Substantia nigra (tissue), 51 donors: ENCODE measurements at places on chromosomes 7 and 10.
A peak's percentile ranks its signal among the peaks of the same experiment; 100 is the strongest.

DNA sequence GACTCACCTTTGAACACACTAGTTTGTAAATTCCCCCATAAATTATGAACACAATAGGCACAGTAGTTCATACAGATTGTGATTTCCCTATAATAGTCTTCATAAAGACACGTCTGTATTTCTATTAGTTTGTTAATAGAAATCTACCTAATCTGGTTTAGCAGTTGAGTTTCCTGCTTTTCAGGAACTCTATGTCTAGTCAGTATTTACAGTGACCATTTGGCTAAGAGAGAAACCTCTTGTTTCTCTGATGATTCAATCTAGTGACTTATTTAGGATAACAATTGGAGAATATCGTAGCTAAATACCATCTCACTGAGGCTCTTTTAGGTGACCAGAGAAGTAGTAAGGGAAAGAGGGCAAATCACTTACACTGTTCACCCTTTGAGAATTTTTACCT, 5.9 kb upstream of the HERPUD2 start:
- no peak for DNase-seq

DNA sequence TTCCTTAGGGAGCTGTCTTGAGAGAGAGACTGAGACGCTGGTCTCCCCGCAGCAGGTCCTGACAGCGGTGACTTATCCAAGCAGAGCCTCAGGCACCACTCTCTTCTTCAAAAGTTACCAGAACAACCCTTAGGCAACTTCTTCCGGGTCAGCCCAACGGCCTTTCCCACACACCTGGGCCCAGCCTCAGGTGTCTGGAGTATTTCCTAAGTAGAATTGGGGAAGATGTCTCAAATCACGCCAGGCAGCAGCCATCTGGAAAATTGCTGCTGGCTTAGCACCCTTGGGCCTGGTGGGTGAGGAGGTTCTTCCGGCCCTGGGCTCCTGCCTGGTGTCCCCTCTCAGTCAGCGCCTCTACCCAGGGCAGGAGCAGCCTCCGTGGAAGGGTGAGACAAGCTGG, 80.4 kb upstream of the ANLN start:
- no peak for DNase-seq

DNA sequence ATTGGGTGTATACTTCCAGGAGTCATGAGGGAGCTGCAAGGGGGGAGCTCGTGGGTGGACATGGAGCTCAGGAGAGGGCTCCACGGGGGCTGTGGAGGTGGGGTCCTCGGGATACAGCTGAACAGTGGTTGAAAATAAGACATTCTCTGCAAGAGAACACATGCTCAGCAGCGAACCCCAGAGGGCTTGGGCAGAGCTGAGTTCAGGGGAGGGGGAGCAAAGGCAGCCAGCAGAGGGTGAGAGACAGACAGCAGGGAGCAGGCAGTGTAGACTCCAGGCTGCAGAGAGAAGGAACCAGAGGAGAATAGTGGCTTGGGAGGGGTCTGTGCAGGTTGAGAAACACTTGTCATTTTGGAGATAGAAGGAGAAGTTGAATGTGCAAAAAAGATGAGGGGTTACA, 73.0 kb upstream of the LRRC18 start:
- DNase-seq: no peak

GRCh38 chr7:70647801-70648498, 484.0 kb upstream of the GALNT17 start:
- DNase-seq: no peak

GRCh38 chr7:18320971-18321567, 174.5 kb upstream of the HDAC9 start:
- no peak for DNase-seq

GRCh38 chr7:44639671-44640321, 33.4 kb downstream of the OGDH start:
- DNase-seq: no peak

- no peak for DNase-seq
Measured at GRCh38 chr7:2012981-2013380, 219.8 kb downstream of the MAD1L1 start.

DNA sequence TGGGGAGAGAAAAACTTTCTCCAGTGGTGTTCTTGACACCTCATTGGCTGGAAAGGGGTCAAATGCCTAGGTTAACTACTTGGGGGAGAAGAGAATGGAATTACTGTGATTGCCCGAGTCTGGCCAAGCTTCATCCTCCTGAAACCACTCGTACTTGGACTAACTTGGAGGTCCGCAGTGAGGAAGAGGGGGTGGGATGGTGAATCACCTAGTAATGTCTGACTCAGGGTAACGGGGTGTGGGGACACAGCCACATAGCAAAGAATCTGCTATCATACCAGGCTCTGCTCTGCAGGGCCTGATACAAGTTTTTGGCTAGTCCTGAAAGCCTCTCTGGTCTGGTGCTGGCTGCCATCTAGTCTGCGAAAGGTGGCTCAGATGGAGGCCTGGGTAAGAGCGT, 190.9 kb downstream of the RPS24 start:
- DNase-seq: no peak

DNA sequence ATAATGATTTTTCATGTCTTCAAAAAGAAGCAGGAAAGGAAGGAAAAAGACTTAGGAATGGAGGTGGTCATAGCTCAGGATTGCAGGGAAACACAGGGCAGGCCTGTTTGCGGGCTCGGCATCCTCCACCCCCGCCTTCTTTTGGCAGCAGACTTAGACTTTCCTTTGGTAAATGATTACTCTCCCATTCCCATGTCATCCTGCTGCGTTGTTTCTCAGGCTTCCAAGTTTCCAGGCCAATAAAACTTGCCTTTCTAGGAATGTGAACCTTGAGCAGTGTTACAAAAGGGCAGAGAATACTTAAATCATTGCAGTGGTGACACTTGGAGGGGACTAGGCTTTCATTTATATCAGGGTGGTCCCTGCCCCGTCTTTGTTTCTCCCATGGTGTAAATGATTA, 34.0 kb upstream of the DGKB start:
- DNase-seq: no peak

DNA sequence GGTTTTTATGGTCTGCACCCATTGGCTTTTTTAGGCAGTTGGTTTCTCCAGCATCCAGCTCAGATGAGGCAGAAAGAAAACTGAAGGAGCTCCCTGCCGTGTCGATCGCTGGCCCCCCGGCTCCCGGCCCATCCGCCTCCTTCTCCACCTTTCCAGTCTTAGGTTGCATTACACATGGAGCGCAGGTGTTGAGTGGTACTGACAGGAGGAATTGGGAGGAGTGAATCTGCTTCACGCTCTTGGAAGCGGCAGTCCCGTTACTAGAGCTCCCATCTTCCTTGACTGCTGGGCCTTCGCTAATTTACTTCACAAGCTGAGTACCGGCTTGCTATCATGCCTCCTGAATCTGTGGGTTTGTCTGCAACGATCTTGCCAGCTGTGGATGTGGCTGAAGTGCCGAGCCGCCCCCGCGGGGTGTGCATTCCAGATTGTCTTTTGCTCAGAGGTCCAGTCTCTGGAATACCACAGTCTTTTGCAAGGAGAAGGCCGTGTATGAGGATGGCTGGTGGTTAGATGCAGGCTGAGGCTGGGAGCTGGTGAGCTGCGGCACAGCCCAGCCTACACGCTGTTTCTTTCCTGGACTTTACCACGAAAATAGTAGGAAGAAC, 17.1 kb downstream of the IQCE start:
- DNase-seq: no peak

DNA sequence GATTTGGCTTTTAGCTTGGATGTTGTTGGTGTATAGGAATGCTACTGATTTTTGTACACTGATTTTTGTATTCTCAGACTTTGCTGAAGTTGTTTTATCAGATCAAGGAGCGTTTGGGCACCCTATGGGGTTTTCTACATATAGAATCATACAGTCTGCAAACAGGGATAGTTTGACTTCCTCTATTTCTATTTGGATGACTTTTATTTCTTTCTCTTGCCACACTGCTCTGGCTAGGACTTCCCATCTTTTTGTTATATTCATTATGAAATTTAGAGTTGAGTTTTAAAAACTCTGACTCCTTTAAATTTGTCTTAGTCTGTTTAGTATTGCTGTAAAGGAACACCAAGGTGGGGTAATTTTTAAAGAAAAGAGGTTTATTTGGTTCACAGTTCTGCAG, 4.7 kb downstream of the ZNF786 start:
- DNase-seq: no peak

- no peak for DNase-seq
Measured at GRCh38 chr7:111388912-111389311, 173.4 kb downstream of the IMMP2L start.

DNA sequence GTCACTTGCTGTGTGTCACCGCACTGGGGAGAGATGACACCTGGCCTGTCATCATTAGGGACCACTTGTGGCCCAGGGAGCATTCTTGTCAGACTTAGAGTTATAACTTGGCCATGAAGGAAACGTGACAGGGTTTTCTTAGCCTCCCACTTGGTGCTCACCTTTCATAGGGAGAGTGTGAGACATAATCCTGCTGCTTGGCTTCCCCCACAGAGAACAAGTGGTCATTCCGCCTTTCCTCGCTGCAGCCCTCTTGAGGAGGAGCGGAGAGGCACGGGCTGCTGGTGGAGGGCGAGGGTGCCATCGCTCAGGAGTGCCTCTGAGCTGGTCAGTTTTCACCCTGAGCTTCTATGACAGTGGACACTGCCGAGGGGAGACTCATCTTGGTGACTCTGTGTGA, 125.0 kb upstream of the GJD4 start:
- DNase-seq: no peak

DNA sequence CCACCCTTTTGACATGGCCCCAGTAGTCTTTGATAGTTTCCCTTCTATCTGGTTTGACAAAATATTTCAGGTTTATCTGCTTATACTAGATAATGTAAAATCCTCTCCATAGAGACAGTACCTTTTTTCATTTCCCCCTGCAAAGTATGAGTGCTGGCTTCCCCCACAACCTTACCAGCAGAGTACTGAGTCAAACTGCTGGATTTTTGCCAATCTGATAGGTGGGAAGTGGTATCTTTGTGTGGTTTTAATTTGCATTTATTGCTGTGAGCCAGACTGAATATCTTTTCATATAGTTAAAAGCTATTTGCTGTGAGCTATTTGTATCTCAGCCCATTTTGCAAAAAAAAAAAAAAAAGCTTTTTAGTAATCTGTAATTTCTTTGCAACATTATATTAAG, 32.1 kb upstream of the HECTD2 start:
- DNase-seq: no peak

GRCh38 chr7:122487131-122487530, 182.6 kb upstream of the FEZF1 start:
- DNase-seq: no peak

GRCh38 chr7:87021285-87021684, 38.2 kb downstream of the ELAPOR2 start:
- no peak for DNase-seq

DNA sequence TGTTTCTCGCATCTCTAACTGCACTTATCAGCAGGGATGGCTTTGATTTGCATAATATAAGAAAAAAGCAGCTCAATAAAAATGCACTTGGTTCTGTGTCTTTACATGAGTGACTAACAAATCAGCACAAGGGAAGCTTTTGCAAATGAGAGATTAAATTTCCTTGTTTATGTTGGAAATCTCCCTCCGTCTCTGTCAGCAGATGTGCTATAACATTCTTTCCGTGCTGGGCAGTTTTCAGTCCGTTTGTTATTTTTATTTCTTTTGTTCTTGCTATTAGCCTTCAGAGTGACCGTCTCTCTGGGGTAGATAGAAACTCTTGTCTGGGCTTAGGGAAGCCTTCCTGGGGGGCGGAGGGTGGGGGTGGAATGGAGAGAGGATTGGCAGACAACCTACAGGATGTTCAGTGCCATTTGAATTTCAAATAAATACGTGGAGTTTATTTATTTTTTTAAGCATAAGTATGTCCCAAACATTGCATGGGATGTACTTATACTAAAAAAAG, 96.0 kb downstream of the GATA3 start:
- DNase-seq: no peak

GRCh38 chr7:90766814-90767564, 170.9 kb downstream of the CDK14 start:
- DNase-seq: peak; percentile 11

DNA sequence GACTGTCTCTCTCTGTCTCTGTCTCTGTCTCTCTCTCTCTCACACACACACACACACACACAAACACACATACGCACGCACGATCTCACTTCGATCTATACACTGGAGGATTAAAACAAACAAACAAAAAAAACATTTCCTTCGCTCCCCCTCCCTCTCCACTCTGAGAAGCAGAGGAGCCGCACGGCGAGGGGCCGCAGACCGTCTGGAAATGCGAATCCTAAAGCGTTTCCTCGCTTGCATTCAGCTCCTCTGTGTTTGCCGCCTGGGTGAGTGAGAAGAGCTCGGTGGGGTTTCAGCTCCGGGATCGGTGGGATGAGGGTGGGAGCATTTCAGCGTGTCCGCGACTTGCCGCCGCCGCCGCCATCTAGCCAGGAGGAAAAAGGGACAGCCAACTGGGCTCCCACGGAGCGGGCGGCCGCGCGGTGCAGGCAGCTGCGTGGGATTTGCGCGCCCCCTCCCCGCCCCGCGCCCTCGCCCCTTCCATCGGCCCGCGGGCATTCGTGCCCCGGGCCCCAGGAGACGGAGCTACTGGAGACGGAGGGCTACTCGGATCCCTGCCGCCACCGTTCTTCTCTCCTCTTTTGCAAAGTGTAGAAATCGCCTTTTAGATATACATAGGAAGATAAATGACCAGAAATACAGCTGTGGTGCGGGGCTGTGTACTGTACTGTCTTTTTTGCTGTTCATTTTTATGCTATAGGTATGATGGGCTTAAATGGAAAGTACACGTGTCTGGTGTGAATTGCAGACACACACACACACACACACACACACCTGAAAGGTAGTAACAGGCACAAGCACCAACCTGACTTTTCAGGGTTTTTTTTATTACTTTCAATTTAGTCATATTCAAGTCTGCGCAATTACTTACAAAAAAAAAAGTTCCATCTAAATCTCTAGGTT, 581 bp downstream of the PTPRZ1 start:
- peak; percentile 1 for DNase-seq

DNA sequence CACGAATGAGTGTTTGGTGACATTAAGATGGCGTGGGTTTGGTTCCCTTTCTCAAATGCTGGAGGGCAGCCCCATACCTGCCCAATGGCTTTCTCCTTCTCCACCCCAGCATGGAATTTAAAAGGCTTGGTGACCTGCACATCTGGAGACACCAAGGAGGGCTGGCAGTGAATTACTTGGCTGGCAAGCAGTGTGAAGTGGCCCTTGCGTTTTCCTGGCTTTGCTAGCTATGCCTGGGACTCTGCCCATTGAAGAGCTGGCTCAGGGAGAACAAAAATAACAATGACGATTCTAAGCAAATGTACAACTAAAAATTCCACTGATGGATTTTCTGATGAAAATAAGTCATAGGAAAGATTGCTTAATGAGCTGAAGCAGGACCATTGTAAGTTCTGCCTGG, 203.7 kb downstream of the CYP26A1 start:
- no peak for DNase-seq

DNA sequence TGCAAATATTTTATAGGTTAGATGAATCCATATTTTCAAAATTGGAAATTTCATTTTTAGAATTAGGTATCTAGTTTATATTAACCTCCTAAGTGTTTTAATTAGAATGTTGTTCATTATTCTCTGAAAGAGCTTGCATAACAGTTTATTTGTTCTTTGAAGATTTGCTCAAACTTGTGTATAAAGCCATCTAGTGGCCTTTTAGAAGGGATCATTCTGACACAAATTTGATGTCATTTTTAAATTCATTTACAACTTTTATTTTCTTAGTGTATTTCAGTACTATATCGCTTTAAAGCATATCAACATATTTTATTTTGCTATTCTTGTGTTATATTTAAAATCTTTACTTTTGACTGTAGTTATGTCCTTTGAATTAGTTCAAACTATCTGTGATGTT, 527.0 kb upstream of the NRG3 start:
- no peak for DNase-seq

GRCh38 chr10:75718991-75719390, 287.6 kb downstream of the LRMDA start:
- no peak for DNase-seq

- no peak for DNase-seq
Measured at GRCh38 chr7:123992913-123993518, 39.9 kb downstream of the TMEM229A start.

GRCh38 chr7:23742051-23742450, 32.0 kb downstream of the STK31 start:
- DNase-seq: no peak
